ENCODE measurements at places on chromosomes 2 and 18.

- DNase-seq, result no peak
These were observed 121.6 kb downstream of the NFATC1 start for GRCh38 chr18:79517341-79517740.

GRCh38 chr2:149808556-149808955 lies 221.0 kb upstream of the MMADHC start:
- no peak for DNase-seq

DNA sequence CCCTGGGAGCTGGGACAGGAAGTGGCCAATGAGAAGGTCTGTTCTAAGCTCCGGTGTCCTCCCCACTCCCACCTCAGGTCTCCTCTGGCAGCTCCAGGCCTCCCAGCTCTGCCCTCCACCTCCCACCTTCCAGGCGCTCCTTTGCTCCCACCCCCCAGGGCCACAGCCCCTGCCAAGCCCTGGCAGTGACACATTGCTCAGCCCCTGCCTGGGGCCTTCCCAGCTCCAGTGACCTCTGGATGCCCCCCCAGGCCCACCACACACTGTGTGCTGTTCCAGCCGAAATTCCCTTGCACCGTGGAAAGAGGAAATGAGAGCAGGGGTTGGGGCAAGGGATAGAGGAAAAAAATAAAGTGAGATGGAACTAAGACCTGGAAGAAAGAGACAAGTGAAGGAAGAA lies 289.6 kb downstream of the CYP26B1 start:
- no peak for DNase-seq

DNA sequence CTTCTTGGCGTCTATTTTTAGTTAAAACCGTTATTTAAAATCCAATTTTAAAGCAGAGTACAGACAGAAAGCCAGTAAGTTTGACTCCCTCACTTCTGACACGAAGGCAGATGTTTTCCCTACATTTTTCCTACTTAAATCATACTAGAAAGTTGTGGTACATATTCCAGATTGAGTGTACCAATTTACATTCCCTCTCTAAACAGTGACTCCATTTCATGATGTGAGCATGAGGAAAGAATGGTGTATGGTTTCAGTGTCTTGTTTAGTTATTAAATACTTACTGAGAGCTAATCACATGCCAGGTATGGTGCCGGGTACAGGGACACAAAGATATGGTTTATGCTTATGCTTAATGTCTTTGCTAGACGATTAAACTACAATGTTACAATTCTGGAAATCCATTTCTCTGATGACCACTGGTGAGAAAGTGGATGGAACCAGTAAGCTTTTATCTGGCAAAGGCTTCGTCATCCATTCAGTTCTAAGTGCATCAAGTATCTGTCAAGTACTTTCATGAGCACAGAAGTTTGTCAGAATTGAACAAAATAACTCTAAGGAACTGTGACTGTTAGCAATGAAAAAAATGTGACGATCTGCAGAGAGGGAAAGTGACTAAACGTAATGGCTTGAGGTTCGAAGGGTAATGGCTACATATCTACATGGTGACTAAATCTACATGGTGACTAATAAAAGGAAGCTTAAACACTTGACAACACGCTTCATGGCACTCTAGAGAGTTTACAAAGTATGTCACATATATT lies 25.7 kb downstream of the MAP4K3 start:
- no peak for DNase-seq

- no peak for DNase-seq
These were observed 108.4 kb upstream of the ODC1 start for GRCh38 chr2:10556271-10557140.

Measured in NCI-H1930 (cell line).